ENCODE measurements at places on chromosomes 1 and 21.

DNA sequence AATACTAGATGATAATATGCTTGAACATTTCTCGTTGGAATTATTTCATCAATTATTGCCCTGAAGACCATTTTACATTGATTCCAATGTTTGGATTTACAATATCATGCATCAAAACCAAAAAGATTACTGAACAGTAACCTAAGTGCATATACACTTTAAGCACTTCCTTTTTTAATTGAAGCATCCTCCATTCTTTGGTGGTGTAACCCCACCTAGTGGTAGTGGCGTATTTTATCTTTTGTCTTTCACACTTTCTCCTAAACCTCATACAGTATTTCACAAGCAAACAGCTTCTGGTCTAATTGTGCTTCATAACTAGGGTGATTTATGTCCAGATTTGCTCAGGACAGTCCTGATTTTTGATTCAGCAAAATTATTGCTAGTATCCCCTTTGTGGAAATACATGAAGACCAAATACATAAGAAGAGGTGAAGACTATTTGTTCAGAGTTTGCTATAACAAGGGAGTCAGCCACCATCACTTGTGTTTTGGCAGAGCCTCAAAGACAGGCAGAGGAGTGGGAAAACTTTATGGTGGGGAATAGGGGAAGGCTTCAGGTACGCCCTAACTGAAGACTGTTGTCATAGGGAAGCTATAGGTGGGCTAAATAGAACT, 3.4 kb upstream of the NVL start:
- DNase-seq: no peak

GRCh38 chr1:81007024-81007423, 793.7 kb upstream of the ADGRL2 start:
- no peak for DNase-seq

DNA sequence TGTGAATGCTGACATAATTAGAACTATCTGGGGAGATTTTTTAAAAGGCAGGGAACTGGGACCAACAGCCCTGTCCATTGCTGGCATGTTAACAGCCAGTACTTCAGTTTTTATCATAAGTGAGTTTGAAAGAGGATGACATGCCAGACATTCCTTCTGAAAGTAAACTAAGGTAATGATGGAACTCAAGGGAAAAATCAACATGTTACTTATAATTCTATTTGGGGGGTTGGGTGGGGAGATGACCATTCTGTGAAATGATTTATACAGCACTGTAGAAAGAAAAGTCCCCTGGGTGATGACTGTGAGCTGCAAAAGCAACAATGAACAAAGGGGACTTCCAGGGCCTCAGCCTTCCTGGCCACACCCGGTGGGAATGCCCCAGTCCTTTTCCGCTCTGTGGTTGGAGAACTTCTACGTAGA, 5.4 kb upstream of the LAMC2 start:
- DNase-seq: no peak

DNA sequence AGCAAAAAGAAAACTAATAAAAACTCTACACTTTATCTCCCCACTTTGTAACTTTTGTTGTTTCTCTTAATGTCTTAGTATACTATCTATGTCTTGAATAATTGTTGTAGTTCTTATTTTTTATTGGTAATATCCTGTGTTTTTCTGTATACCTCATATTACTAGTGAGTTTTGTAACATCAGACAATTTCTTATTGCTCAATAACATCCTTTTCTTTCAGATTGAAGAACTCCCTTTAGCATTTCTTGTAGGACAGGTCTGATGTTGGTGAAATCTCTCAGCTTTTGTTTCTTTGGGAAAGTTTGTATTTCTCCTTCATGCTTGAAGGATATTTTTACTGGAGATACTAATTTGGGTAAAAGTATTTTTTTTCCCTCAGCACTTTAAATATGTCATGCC, 79.8 kb upstream of the LRRC8B start:
- no peak for DNase-seq

DNA sequence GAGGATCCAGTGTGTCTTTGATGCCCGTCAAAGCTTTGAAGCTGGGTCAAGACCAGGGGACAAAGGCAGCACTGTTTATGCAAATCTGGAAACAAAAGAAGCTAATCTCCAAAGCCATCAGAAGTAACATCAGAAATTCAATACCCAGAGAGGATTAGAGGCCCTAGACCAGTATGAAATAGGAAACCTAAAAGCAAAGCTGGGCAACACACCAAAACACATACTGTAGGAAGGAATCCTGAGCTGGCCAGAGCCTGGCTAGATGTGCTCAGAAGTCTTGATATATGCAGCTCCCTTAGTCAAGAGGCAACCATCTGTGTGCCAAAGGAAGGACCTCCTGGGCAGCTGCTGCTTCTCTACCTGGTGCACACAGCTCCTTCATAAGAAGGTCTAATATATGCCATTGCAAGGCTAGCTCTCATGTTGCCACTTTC, 12.3 kb downstream of the COLGALT2 start:
- no peak for DNase-seq

GRCh38 chr21:41317458-41317857, 857 bp downstream of the FAM3B start:
- no peak for DNase-seq

- no peak for DNase-seq
Observed at GRCh38 chr1:31216016-31216415, 23.7 kb downstream of the NKAIN1 start.

DNA sequence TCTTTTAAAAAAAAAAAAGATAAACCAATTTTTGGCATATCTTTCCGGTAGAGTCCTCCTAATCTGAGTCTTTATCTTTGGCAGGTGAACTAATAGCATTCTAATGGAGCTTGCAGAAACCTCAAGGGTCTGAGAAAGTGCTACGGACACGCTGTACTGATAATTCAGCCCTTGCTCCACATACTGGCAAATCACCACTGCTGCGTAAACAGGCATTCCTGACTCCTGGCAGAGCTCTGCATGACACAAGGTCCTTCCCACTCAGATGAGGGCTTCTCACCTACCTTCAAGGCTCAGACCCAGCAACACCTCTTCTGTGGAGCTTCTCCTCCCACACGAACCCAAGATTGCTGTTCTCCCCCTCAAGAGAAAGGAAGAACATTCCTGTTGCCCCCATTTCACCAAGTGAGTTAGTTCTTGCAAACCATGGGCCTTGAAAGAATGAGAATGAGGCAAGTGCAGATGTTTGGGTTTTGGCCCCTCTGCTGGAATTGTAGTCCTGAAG, 48.0 kb downstream of the LYST start:
- no peak for DNase-seq

- DNase-seq: no peak
Observed at GRCh38 chr21:37619464-37619974, 252.9 kb downstream of the DYRK1A start.

DNA sequence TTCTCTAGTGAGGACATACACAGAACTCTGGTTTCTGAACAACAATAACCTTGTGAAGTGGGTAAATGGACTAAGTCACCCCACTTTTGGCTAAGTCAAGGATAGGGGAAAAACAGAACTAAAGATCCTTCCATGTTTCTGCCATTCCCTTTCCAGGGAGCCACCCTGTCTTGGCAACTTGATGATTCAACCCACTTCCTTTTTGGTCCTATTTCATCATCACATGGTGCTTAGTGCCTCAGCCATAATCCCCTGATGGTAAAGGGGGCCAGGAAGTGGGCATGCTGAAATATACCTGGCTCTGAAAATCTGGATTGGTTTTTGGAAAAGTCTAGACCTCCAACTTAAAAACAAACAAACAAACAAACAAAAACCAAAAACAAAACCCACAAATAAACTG, 206.4 kb upstream of the FOXD3 start:
- DNase-seq: no peak

- DNase-seq: no peak
Observed at GRCh38 chr1:47635597-47635996, 197.8 kb downstream of the FOXD2 start.

GRCh38 chr1:155912056-155912536, 947 bp upstream of the RIT1 start:
- no peak for DNase-seq

DNA sequence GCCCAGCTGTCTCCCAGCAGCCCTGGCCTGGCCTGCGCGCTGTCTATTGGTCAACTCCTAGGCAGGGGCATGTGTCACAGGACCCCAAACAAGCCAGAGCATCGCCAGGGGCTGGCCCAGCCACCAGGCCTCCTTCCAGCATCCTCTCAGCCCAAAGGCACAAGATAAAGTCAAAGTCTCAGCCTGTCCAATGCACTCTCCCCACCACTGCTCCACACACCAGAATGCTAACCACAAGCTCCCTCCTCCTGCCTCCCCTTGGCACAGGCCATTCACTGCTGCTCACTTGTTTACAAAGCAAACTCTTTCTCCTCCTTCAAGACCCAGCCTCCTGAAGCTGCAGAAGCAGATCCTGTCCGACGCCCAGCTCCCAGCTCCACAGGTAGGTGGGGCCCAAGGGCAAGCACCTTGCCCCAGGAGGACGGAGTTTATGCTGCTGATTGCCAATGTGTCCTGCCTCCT, 133.4 kb downstream of the DMRTB1 start:
- DNase-seq: no peak

- no peak for DNase-seq
Observed at GRCh38 chr1:24555591-24556413, at the start of gene NCMAP. Gene NCMAP, plus strand, starts transcription at chr1:24556087. Its CDS starts 39,344 bp downstream, at chr1:24595431.

GRCh38 chr21:38429011-38429410, 69.3 kb downstream of the ERG start:
- DNase-seq: no peak

DNA sequence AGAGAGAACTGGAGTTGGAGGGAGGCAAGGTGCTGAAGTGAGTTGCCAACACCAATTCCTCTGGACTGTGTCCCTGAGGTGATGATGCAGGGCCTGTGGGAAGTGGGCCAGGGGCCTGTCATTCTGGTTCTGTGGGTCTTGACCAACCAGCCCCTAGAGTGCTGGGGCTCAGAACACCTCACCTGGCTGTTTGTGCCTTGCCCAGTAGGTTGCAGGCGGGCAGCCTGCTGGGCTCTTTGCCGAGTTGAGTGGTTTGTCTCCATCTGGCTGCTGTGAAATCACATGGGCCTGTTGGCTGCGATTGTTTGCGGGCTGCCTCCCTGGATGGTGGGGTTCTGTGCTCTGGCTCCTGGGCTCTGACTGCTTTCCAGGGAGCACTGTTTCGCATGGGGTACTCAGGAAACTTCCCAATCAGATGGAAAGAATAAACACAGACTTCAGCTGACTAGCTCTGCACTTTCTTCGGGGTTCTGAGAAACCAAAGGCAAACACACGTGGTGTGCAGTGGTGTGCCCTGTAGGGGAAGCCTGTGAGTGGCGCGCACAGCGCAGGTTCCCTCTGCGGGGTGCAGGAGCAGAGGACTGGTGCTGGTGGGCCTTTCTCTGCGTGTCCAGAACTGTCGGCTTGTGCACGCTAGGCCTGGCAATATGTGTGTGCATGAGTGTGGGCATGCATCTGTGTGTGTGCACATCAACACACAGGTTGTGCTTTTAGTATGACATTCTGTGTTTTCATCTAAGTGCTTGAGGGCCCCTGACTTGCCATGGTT, 95.1 kb downstream of the RHOU start:
- no peak for DNase-seq

- no peak for DNase-seq
Observed at GRCh38 chr1:3727042-3727824, 25.0 kb upstream of the CCDC27 start.

DNA sequence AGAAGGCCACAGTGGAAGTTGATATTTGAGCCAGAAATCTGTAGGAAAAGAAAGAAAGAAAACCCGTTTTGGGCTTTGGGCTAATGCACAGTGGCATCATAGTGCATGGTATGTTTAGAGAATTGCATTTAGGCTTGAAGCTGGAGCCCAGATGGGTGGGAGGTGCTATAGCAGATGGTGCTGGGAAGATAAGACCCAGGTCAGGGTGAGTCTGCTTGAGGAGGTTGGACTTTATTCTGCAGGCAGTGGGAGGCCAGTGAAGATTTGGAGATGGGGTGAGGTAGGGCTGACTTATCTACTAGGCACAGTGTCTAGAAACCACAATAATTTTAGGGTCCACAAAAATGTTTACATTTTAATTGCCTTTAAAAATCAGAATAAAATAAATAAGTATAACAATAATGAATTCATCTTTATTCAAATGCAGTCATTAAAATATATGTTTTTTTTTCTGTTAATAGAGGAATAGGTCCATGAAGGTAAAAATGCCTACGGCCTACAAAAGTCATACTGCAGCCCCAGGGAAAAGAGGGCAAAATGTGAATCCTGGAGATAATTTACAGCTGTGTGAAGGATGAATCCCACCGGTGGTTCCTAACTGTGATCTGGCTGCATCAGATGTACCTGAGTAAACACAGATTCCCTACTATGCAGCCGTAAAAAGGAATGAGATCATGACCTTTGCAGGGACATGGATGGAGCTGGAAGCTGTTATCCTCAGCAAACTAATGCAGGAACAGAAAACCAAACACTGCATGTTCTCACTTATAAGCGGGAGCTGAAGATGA, 8.7 kb downstream of the DNAJC6 start:
- no peak for DNase-seq

GRCh38 chr1:54698346-54698745, 17.3 kb upstream of the TTC4 start:
- DNase-seq: no peak

DNA sequence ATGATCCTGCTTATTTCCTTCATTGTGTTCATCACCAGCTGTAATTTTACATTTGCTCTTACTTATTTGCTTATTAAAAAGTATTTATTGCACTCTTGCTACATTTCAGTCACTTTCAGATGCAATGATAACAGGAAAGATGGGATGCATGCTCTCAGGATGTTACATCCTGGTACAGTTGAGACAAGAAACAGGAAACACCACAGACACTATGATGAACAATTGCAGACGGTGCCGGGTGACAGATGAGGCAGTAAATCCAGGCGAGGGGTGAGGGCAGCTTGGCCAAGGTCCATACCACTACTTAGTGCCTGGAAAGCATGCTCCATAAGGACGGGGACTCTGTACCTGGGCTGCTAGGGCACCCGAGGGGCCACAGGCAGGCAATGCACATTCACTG, 156.6 kb upstream of the RAB4A start:
- no peak for DNase-seq

DNA sequence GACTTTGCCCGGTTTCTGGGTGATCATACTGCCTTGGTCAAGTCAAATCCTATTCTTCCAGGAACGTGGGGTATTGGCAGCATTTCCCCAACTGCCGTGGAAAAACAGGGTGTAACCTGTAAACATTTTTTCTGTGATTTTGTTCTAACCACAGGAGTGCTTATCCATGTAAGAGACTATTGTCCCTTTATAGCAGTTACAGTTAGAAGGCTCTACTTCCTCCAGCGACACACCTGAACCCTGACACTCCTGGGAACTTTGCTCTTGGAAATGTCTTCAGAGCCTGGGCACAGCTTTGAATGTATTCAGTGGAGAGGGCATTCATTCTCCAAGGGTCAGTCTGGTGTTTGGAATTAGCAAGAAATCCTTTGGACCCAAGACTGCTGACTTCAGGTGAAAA, 26.4 kb upstream of the ARHGEF10L start:
- no peak for DNase-seq

- no peak for DNase-seq
Observed at GRCh38 chr1:246588159-246588721, 22.0 kb downstream of the CNST start.

DNA sequence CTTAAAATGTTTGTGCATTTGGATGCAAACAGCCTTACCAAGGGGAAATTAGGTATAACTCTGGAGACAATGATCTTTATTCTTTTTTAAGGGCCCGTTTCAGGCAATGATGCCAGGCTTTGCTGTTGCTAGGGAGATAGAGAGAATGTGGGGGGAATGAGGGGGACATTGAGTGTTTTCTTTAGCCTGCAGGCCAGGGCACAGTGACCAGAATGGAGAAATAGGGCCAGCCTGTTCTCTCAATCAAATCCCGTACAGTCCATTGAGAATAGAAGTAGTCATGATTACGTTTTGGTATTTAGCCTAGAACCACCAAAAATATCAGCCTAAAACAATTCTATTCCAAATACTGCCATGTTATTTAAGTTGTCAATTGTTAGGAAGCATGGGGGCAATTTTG, 49.0 kb downstream of the RGS7 start:
- no peak for DNase-seq

GRCh38 chr1:207024202-207025145, 8.1 kb downstream of the C1orf116 start:
- DNase-seq: no peak
